ENCODE measurements at places on chromosomes 2 and 18.

- DNase-seq = no peak
Measured at GRCh38 chr2:33205693-33206434, 259.1 kb downstream of the LTBP1 start.

GRCh38 chr2:122737429-122738077 is 982.1 kb downstream of the TSN start:
- DNase-seq = peak; percentile 89

GRCh38 chr2:178592655-178593054 is 112.4 kb downstream of the PLEKHA3 start:
- no peak for DNase-seq

GRCh38 chr2:216151313-216152025 is 42.3 kb downstream of the XRCC5 start:
- no peak for DNase-seq

- peak; percentile 26 for DNase-seq
Measured at GRCh38 chr2:165698444-165698884, 95.6 kb downstream of the GALNT3 start.

GRCh38 chr2:236306825-236307540 is 42.8 kb upstream of the ASB18 start:
- no peak for DNase-seq

GRCh38 chr2:135960656-135961551 is 24.5 kb downstream of the DARS1 start:
- DNase-seq = no peak

GRCh38 chr18:80068571-80069272 is 34.5 kb downstream of the RBFA start:
- DNase-seq = no peak

GRCh38 chr2:75600461-75601011 is 39.8 kb upstream of the EVA1A start:
- DNase-seq = no peak

GRCh38 chr18:11872479-11873136 is 21.4 kb downstream of the CHMP1B start:
- peak; percentile 32 for DNase-seq

- DNase-seq = no peak
Measured at GRCh38 chr2:18430996-18431748, 129.3 kb downstream of the RDH14 start.

DNA sequence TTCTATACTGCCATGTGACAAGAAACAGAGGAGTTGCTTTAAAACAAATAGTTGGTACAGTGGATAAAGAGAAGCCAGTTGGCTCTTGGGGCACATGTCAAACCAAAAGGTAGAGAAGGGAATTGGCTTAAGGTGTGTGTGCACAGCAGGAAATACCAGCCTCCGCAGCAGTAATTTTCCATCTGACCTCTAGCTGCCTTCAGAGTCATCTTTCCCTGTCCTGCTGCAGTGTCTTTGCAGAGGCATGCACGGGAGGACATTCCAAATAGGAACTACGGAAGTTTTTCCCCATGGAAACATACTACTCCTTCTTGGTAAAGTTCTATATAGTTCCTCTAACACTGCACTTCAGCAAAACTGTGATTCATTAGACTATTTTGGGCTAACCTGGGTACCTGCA is 99.5 kb downstream of the RAB3GAP1 start:
- DNase-seq = no peak

- no peak for DNase-seq
Measured at GRCh38 chr2:174776223-174776622, 12.0 kb upstream of the CHRNA1 start.

GRCh38 chr2:43294973-43295603 is 68.7 kb upstream of the ZFP36L2 start:
- no peak for DNase-seq

DNA sequence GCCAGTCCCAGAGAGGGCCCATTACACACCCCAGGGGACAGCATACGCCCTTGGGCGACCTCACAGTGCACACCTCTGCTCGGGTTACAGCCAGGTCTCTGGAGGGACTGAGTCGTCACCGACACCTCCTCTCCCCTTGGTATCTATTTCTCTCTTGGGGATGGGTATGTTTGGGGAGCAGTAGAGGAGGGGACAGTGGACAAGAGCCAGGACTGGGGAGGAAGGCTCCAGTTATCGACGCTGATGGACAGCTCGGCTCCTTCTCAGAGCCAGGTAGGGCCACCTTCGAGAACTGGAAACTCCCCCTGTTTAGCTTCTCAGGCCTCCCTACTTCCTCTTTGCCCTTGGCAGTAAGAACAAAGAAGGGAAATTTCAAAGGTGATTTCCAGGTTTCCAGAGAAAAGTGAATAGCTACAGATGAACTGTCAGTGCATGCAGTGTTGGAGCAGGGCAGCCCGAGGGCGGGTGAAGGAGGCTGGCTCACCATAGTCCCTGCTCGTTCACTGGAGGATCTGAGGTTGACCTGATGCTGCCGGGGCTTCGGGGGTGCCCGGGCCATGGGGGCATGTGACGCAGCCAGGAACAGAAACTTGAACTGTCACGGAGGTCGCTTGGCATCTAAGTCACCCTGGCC is 4.4 kb upstream of the SEMA4C start:
- no peak for DNase-seq

DNA sequence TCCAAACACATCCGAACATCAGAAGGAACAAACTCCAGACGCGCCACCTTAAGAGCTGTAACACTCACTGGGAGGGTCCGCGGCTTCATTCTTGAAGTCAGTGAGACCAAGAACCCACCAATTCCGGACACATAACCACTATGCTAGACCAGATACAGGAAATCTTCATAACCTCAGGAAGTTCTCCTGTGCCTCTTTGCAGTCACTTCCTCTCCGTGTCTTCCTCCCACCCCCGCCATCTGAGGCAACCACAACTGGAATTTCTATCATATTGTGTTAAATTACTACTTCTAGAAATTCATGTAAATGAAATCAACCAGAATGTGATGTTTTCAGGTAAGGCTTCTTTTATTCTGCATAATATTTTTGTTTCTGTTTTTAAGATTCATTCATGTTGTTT is 631.0 kb upstream of the NXPH2 start:
- DNase-seq = peak; percentile 47

DNA sequence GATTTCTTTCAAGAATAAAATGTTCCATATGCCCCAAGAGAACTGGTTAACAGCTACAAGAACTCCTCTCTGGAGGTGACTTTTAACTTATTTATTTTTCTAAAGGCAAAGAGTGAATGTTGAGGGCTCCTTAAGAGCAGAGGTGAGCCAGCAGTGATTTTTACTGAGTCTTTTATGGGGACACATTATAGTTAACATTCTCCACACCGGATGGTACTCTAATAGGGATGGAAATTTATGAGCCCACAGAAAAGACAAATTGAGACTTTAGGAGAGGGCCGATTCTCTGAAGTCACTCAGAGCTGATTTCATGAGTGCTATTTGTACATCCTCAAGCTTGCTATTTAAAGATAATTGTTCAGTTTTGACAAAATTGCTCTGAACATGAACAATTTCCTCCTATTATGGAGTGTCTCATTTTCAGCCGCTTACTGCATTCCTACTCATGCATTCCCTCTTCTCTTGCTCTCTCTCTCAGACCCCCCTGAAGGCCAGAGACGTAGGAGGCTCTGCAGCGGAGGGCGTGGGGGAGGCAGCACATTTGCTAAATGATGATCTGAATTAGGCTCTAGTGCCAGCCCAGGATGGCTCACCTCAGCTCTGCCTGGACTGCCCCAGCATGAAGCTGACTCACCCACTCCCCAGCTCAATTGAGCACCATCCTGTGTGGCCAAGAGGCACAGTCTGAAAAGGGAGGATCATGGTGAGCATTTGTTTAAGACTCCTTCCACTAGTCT is 5.9 kb upstream of the RPL37A start:
- DNase-seq = peak; percentile 57

DNA sequence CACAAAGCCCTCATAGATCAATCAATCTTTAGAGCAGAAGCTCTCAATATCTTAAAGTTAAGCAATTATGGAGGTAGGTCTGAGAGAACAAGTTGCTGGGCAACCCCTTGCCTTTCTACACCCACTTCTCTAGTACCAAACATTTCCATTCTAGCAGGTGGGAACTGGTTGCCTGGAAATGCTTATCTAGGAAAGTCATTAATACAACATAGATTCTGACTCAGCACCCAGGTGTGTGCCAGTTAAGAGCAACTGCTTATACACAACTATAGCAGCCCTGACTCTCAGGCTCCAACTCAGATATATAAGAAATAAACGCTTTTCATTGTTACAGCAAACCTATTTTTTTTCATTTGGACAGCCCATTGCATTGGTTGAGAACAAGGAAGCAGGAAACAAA is 237.7 kb downstream of the IRS1 start:
- no peak for DNase-seq

DNA sequence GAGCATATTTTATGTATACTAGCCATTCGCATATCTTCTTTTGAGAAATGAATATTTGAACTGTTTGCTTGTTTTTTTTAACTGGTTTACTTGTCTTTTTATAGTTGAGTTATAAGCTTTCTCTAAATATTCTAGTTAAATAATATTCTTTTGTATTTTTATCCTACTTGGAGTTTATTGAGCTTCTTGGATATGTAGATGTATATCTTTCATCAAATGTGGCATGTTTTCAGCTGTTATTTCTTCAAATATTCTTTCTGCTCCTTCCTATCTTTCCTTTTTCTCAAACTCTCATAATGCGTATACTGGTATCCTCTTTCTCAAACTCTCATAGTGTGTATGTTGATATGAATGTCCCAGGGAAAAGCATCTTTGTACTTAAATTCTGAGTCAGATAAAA is 100.3 kb upstream of the NCKAP5 start:
- no peak for DNase-seq

- no peak for DNase-seq
Measured at GRCh38 chr2:25912851-25913695, 34.8 kb upstream of the ASXL2 start.

DNA sequence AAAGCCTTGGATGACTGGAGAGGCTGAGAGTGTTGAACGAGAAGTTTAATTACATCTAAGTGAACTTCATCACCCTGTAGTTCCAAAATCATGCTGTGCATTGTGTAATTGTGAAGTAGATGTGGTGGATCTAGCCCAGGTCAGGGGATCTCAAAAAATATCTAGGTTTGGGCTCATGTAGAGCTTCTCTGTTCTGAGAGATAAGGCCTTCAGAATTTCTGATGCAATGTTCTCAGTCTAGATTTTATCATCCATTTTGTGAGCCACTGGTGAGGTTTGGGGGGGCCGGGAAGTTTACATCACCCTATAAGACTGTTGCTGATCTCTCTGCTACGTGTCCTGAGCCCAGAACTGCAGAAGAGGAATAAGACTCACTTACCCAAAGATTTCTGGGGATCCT is 719.4 kb downstream of the SOCS6 start:
- DNase-seq = no peak

GRCh38 chr2:217451666-217452065 is 551.1 kb downstream of the TNS1 start:
- DNase-seq = no peak

GRCh38 chr2:215423928-215424540 is 11.8 kb downstream of the FN1 start:
- no peak for DNase-seq

GRCh38 chr18:32469691-32470459 is 807 bp downstream of the GAREM1 start:
- DNase-seq = peak; percentile 23

DNA sequence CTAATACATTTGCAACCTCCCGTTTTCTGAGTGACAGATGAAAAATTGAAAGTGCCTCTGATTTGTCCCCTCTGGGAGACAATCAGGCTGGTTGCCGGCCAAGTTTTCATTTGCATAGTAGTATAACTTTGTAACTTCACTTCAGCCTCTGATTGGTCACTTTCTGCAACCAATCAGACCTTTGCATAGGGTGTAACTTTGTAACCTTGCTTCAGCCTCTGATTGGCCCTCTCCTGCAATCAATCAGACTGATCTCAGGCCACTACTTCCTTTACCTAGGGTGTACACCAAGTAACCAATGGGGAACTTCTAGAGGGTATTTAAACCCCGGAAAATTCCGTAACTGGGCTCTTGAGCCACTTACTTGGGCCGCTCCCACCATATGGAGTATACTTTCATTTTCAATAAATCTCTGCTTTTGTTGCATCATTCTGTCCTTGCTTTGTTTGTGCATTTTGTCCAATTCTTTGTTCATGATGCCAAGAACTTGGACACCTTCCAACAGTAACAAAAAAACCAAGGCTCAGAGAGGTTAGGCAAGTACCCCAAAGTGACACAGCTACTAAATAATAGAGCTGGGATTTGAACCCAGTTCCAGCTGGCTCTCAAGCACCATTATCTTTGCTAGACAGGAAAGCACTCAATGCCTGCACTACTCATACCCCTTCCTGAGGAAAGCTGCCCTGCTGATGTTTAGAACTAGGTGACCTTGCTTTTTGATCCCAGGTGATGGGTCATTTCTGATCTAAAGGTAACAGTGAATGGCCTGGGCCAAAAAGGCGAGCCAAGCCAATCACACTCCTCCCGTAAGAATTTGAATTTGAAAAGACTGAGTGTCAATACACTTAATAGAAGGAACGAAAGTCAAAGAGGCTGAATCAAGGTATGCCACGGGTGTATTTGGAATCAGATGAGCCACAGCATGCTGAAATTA is 10.9 kb upstream of the MYOM1 start:
- no peak for DNase-seq

GRCh38 chr18:306608-307255 is 38.9 kb upstream of the THOC1 start:
- no peak for DNase-seq

GRCh38 chr2:127106457-127106990 is 430 bp downstream of the BIN1 start:
- DNase-seq = peak; percentile 34

- no peak for DNase-seq
Measured at GRCh38 chr2:204255526-204255925, 289.7 kb upstream of the PARD3B start.

GRCh38 chr18:61953161-61953560 is 60.4 kb upstream of the RNF152 start:
- DNase-seq = no peak

DNA sequence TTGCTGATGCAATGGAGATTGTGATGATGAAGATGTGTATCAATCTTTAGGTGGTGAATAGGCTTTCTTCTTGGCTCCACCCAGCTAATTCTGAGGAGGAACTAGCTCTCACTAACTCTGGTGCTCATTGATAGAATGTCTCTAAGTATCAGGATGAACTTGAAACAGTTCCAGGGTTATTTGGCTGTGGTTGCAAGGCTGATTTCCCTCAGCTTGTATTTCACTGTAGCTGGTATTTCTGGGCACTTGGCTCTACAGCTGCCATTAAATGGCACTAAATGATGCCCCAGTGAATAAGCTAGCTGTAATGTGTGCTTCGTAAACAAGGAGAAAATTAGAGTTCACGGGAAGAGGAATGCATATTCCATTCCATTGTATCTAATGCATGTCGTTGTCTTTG is 241.2 kb downstream of the RPIA start:
- no peak for DNase-seq

Data from KBM-7 (cell line).